ENCODE measurements at places on chromosomes 5 and 9.

DNA sequence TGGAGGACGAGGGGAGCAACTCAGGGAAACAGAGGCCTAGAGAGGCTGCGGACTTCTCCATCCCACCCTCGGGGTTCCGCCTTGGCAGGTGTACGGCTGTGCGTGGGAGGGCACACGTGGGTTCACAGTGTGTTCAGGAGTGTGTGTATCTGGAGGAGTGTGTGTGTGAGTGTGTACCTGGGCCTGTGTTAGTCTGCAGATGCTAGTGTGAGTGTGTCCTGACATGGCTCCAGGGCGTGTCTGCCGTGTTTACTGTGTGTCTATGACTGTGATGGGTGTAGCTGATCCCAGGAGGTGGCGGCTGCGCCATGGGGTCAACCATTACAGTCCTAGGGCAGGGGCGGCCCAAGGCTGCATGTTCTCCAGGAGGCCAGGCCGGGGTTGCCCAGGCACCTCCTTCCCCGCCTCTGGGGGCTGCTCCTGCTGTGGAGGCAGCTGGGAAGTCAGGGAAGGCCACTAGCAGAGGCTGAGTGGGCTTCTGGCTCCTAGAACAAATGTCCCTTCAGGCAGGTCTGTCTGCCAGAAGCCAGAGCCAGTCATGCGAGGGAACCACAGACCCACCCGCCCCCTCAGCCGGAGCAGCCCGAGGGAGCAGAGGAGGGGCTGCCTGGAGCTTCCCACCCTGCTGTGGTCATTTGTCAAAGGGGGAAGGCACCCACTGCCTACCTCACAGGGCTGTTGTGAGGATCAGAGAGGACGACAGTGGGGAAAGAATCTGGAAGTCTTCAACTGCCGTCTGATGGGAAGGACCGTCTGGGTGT lies 21.4 kb downstream of the CRB2 start:
- peaks cover 19% of the 10 kb centered on the region for H3K27me3 ChIP-seq
- H3K36me3 ChIP-seq, result no peaks in the 10 kb centered on the region
- peaks cover 7% of the 10 kb centered on the region for H3K4me1 ChIP-seq

- peak overlapping the region; percentile 76 for H3K27ac ChIP-seq
- DNase-seq, result peak; percentile 60
Observed at GRCh38 chr9:99092643-99093491, 12.0 kb upstream of the TGFBR1 start.

- no peak for DNase-seq
- H3K36me3 ChIP-seq, result no peaks in the 10 kb centered on the region
- H3K27me3 ChIP-seq, result no peaks in the 10 kb centered on the region
- H3K27ac ChIP-seq, result no peak overlapping the region
- no peak overlapping the region for H3K4me3 ChIP-seq
Observed at GRCh38 chr5:125125031-125125823, 378.8 kb upstream of the ZNF608 start.

DNA sequence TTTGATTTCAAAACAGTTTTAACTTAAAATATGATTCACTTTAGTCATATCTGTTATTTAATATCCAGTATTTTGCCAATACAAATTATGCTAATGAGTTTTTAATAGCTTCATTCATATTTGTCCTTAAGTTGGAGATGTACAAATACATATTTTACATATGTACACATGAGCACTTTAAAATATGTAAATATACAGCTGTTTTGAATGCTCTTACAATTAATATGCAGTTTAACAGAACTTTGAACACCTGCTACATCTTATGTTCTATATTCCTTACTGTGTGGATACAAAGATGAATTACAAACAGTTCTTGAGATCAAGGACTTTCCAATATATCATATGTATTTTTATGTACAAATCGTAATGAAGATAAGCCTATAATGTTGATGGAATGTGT lies 74.0 kb downstream of the CHSY3 start:
- no peaks in the 10 kb centered on the region for H3K36me3 ChIP-seq
- H3K4me1 ChIP-seq, result no peaks in the 10 kb centered on the region
- no peak overlapping the region for H3K4me3 ChIP-seq
- no peak for DNase-seq
- H3K27ac ChIP-seq, result no peak overlapping the region
- peaks cover 4% of the 10 kb centered on the region for H3K27me3 ChIP-seq

DNA sequence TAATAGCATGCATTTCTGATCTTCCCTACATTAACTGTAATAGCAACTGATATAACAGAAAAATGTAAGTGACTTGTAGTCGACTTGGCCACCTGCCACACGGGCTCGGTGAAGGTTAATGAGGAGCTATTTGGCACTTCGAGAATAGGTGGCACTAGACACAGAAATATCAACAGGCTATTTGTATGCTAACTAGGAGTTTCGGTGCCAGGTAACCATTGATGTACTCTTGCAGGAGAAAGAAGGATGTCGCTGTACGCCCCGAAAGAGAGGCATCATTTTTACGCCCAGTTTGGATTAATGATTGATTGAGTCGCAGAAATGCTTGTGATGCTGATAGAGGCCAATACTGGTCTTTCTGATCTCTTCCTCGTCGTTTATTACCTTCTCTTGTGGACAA lies 516 bp upstream of the DMRT2 start:
- no peak overlapping the region for H3K27ac ChIP-seq
- peaks cover 56% of the 10 kb centered on the region for H3K4me1 ChIP-seq
- DNase-seq, result peak; percentile 36
- H3K36me3 ChIP-seq, result peaks cover 2% of the 10 kb centered on the region
- H3K4me3 ChIP-seq, result peak overlapping the region; percentile 10

GRCh38 chr5:76766746-76767145 lies 50.8 kb downstream of the F2R start:
- H3K4me3 ChIP-seq, result no peak overlapping the region
- H3K36me3 ChIP-seq, result no peaks in the 10 kb centered on the region
- H3K27me3 ChIP-seq, result no peaks in the 10 kb centered on the region
- H3K27ac ChIP-seq, result no peak overlapping the region
- no peak for DNase-seq
- peaks cover 4% of the 10 kb centered on the region for H3K4me1 ChIP-seq

Measured in activated CD4-positive, alpha-beta T cell treated with anti-CD3 and anti-CD28 coated beads for 36 hours (primary cell).